Neural progenitor cell (in vitro differentiated cells): ENCODE measurements at places on chromosomes 2 and 18.

DNA sequence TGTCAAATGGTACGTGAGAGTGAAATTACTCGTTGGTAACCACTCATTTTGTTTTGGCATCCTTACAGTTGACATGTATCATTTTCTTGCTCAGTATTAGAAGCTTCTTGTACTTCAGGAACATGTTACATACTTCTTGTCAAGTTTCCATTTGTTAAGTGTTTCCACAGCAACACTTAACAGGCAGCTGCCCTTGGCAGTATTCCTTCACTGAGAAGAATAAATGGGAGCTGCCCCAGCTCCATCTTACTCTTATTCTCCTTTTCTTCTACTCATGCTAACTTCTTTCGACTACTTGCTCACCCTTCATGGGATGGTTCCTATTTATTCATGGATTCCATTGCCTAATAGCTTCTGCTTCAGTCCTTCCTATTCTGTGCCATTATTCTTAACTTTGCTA, 60.1 kb upstream of the TUBA3E start:
- no peak for DNase-seq

- DNase-seq: no peak
Measured at GRCh38 chr18:50548160-50548559, 11.7 kb upstream of the MAPK4 start.

- DNase-seq: no peak
Measured at GRCh38 chr18:12885500-12885899, 1.5 kb upstream of the PTPN2 start.

- no peak for DNase-seq
Measured at GRCh38 chr2:174282441-174282840, 34.1 kb upstream of the OLA1 start.

DNA sequence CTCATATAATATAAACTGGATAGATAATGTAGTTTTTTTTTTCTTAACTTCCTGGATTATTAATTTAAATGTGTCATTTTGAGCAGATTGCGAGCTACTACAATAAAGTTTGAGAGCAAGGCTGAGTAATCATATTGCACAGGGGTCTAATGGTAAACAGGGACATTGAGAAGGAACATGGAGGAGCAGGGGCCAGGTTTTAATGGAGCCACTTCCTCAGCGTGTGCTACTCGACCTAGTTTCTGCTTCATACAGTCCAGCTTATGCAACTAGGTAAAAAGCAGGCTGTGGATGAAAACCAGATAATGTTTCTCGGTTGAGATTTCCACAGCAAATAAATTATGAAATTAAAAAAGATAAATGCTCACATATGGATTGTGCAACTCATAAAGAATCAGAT, 1915.7 kb upstream of the CELF4 start:
- no peak for DNase-seq

DNA sequence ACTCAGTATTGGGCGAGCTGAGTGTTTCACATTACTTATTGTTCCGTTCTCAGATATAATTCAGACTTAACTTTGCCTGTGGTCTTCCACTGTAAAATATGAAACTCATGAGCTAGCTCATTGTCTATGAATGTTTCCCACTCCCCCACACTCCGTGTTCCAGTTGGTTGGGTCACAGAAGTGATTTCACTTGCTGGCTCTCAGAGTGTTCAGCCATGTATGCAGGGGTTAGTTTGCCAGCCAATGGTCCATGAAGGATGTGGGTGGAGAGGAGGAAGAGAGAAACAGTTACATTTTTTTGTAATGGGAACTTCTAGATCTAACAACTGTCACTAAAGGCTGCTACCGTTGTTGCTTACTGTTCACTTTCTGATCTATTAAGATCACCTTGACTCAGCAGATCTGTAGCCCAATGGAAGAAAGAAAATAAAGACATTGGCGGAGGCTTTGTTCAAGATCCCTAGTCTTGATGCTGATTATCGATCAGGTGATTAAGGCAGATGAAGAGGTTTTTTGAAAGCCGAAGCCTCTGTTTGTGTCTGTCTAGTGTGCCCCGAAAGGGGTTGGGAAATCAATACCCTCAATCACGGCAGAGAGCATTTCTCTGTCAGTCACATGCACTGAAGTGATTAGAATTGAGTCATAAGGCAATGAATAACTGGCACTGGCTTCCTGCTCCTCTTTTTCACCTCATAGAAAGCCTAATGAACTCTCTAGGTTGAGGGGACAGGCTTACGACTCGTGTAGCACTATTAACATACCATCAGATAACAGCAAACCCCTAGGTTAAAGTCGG, 279.7 kb upstream of the FIGN start:
- peak; percentile 19 for DNase-seq

- DNase-seq: no peak
Measured at GRCh38 chr18:69538849-69539248, 138.2 kb downstream of the DOK6 start.

DNA sequence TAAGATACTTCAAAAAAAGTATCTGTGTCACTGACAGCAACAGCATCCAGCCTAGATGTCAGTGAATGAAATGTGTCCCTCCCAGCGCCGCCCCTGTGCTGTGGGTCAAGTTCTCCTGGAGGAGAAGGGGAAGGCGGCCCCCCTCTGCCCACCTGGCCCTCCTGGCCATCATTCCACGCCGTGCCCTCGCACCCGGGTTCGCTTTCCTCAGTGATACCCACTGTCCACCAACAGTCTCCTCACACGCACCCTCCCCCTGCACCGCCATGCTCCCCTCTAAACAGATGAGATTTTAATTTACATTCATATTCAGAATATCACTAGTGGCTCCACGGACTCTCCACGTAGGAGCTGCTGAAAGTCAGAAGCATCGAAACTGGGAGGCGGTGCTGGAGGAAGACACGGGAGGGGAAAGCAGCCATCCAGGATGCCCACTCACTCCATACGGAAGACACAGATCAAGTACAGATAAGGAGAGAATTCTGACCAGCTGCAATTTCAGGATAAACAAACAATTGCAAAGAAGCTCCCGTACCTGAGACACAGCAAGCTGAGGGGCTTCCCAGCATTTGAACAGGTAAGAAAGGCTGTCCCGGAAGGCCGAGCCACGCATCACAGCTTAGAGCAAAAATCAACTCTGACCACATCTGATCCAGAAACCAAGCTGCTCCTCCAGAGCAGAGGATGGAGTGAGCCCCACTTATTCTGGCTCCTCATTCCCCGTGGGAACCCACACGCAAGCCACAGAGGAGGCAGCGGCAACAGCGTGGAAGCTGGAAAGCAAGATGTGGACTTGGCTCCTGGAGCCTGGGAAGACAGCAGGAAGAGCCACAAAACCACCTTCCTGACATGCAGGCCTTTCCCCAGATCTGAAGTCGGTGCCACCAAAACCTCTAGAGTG, 49.7 kb downstream of the PXDN start:
- DNase-seq: no peak

- no peak for DNase-seq
Measured at GRCh38 chr18:47882641-47883040, 47.8 kb downstream of the SMAD2 start.

GRCh38 chr2:144826105-144826504, 306.2 kb upstream of the ZEB2 start:
- no peak for DNase-seq

DNA sequence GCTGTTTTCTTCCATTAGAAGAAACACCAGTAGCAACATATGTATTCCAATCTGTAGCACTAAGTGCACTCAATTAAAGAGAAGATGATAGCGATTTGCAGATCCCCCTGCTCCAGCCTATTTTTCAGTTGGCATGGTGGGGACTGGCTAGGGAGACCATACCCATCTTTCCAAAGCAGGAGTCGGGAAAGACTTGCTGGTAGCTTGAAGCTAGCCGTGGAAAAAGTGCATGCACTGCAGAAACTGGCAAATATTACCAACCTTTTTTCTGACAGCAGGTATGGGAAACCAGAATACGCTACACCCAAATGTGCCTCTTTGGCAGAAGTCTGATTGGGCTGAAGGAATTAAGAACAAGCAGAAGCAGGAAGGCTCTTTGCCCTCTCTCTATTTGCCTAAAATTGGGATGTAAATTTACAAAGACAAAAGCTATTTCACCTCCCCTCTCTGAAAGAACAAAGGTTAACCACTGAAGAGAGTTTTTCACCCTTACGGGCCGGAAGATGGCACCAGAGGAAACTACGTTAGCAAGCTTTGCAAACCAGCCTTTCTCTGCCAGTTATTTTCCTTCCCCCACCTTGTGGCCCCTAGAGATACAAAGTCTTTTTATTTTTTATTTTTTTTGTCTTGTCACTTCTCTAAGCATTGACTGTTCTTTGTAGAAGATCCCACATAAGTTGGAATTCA, 273.1 kb downstream of the DLGAP1 start:
- DNase-seq: peak; percentile 53

DNA sequence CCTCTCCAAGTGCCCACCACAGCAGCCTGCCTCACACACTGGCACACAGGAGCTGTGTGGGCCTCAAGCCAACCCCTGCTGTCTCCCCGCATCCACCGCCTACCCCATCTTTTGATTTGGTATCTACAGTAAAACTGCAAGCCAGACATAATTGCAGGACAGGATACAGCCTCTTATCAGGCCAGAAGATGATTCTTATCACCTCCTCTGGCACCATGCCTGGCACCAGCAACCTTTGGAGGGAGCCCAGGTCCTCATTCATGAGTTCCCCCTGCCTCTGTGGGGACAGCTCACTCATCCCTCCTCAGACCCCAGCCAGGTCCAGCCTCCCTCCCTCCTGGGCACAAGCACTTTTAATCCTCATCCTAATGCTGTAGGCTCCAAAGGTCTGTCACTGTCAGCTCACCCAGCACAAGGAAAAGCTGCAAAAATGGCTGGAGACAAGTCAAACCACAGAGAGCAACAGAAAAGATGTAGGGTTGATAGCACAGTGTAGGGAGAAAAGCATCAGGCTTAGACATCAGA, 9.7 kb downstream of the RAB11FIP5 start:
- no peak for DNase-seq

DNA sequence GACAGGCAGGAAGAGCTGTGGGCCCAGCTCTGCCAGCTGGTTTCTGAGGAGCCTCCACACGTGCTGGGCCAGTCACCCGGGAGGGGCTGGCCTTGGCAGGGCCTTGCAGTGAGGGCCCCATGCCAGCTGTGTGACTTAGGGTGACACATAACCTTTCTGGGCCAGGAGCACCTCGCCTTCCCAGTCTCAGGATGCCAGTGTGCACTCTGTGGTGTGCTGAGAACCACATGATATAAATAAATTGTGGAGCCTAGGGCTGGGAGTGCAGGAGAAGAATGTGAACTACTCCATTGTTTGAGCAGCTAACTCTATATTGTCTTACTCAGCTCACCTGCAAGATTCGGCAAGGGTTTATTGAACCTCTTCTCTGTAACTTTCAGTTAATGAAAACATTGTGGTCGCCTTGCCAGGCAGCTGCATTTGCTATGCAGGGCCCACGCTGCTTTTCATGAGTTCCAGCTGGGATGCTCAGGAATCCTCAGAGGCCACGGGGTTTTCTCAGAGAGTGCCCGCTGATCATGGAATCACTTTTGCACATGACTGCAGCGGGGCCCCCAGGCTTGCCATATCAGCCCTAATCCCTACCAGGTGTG, 222.3 kb downstream of the SH3RF3 start:
- no peak for DNase-seq

DNA sequence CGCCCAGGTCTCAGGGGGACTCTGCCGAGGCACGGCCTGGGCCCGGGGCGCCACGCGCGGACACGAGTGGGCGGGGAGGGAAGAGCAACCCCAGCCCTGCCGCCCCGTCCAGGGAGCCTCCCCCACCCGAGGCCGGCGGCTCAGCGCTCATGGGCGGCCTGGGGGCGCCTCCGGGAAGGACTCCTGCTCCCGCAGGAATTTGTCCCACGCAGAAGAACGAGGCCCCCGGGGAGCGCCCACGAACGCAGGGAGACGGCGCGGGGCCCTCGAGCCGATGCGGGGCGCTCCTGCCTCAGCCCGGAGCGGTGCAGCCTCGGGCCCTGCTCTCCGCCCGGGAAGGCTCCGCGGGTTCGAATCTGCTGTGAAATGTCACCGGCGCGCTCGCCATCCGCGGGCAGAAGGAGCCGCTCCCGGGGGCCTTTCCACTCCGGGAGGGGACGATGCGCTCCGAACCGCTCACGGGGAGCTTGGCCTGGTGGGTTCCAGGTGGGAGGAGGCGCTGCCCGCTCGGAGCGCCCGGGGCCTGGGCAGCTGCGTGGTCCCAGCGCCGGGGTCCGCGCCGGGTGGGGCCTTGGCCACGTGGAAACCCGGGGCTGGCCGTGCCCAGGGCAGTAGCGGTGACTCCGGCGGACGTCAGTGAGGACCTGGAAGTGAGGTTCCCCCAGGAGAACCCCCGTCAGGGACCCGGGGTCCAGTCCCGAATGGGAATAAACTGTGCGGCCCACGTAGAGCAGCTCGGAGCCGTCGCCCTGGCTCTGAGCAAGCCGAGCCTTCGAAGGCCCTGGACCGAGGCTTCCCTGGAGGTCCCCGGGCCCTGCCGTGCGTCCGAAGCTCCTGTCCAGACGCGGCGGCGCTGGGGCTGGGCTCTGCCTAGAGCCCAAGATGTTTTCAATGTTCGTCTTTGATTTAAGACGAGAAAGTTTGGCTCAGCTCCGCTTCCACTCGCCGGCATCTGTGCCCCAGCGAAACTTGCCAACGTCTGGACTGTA, 41.4 kb upstream of the CTDP1 start:
- no peak for DNase-seq

GRCh38 chr2:157893611-157894010, 17.5 kb upstream of the ACVR1 start:
- DNase-seq: no peak

DNA sequence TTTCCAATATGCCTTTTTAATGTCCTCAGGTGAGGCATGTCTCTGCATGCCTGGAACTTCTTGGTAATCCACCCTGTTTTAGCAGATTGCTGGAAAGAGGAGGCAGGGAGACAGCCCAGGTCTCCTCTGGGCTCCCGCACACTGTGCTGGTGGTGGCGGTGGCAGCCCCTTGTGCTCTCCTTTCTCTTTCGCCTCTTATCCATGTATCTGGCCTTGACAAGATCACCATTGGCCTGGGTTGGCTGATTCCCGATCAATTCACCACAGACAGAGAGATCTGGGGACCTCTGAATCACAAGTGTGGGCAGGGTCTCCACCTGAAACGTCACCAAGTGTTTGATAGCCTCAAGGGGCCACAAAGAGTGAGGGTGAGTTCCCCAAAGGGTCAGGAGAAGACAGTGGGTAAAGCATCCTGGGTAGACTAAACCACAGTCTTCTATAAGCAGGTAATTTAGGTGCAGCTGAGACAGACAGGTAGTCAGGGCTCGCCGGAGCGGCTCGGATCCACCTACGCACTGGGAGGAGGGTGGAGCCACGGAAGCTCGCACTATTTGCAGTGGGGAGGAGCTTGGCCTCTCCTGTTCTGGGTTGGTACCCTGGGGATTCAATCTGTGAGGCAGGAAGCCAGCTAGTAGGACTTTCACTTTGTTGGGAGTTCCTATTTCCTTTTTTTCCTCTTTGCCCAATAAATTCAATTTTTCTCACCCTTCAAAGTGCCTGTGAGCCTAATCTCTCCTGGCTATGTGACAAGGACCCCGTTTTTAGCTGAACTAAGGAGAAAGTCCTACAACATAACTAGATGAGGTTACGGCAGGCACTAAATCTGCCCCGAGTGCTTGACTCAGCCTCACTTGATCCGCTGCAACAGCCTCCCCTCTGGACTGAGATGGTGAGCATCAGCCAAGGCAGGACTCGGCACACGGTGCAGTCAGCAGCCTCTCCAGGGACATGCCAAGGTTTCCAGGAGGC, 57.6 kb downstream of the SLC4A3 start:
- DNase-seq: peak; percentile 42

GRCh38 chr18:43405097-43405496, 127.8 kb upstream of the SYT4 start:
- DNase-seq: no peak

- no peak for DNase-seq
Measured at GRCh38 chr2:176967911-176968450, 244.6 kb upstream of the HNRNPA3 start.
